Esophagus mucosa (tissue), 1 donor: ENCODE measurements at places on chromosomes 2 and 18.

GRCh38 chr2:138421315-138421970 is 80.1 kb upstream of the SPOPL start:
- peak; percentile 70 for ATAC-seq

- peak; percentile 65 for ATAC-seq
Measured at GRCh38 chr2:222652491-222653255, 3.2 kb downstream of the FARSB start.

- no peak for ATAC-seq
Measured at GRCh38 chr2:232571026-232571474, 20.6 kb downstream of the EIF4E2 start.

- no peak for ATAC-seq
Measured at GRCh38 chr18:68942230-68942629, 144.3 kb downstream of the CCDC102B start.

DNA sequence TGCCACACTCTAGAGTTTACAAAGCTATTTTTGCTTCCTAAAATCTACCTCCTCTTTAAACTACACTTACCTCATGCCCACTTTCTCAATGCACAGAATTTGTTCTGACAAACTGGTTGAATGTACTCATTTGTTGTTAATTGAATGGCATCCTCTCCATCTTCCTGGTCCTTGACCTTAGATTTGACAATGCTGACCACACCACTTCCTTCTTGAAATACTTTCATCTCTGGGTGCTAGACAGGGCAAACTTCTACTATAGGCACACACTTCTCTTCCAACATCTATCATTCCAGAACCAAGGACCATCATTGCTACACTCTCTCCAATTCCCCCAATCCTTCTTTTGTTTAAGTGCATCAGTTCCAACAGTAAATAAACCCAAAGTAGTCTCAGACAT is 22.3 kb downstream of the ARL5A start:
- no peak for ATAC-seq

GRCh38 chr2:183069174-183069573 is 9.4 kb upstream of the DUSP19 start:
- no peak for ATAC-seq

GRCh38 chr2:241852981-241853631 is 5.6 kb downstream of the PDCD1 start:
- no peak for ATAC-seq

GRCh38 chr18:39591649-39592048 is 2026.1 kb upstream of the CELF4 start:
- no peak for ATAC-seq

GRCh38 chr2:4898706-4899105 is 793.5 kb upstream of the SOX11 start:
- ATAC-seq, result no peak

DNA sequence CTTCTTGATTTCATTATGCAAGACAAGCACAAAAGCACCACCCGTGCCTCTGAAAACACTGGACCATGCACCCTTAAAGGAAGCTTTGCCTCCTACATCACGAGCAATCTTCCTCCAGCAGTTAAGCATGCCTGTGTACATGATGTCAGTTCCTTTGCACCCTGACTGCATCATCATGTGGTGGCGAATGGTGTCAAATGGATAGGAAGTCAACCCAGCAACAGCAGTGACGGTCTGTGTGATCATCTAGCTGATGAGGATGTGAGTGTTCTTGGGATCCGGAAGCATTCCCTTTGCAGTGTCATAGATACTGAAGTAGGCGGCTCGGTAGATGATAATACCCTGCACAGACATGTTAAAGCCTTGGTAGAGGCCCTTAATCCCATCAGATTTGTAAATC is 240.7 kb upstream of the FAM98A start:
- no peak for ATAC-seq

DNA sequence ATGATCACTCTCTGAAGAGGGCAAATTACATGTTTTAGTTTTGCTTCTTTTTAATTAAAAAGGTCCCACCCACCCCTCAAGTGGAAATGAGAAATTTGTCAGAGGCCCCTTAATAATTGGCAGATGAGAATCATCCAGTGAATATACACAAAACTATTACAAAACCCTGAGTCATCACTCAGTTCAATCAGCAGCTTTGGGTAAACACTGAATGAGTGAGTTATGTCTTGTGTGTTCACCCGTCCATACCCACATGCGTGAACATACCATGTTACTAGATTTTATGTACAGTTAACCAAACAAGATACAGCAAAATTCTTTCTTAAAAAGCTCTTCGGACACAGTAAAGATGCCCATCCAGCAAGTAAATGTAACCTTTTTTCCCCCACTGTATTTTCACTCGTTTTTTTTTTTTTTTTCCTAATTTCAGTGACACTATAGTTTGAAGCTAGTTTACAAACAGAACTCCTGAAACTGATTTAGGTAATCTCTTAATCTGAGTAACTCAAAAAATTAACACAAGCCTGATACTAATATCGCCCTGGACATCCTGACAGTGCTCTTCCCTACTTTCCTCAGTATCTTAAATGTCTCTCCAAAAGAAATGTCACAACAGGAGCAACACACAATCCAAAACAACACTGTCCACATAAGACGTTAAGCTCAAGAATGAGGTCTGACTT is 1.4 kb downstream of the PSME4 start:
- peak; percentile 77 for ATAC-seq

GRCh38 chr2:127415593-127416505 is 2.4 kb upstream of the PROC start:
- peak; percentile 85 for ATAC-seq

DNA sequence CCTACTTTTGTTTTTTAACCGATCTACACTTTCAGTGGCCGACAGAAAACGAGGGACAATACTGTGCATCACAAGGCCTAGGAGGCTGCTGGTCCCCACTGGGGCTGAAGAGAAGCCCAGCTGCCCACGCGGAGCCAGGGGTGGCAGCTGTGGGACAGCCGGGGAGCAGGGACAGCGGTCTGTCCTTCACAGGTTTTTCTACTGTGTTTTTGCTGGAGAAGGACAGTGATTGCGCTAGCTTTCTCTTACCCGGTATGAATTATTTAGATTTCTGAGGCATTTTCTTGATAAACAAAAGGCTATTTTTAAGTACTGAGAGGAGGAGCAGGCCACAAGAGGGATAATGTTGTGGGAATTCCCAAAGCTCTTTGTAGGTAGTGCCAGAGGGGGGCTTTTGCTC is 219.8 kb downstream of the ATAD2B start:
- ATAC-seq, result no peak

DNA sequence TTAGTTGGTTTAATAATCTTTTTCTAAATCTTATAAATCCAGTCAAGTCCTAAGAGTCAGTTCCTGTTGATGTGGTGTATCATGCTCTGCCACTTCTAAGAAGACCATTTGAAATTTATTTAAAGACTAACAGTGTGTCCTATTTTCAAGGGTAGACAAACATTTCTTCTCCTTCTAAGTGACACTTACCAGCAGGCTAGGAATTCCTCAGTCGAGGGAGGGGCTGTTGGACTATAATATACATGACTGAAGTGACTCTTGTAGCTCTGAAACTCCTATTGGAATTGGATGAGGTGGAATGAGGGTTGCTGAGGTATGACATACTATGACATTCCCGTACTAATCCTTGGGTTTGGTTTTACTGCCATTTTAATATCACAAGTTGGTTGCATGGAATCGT is 30.6 kb downstream of the ITGB6 start:
- ATAC-seq, result no peak

DNA sequence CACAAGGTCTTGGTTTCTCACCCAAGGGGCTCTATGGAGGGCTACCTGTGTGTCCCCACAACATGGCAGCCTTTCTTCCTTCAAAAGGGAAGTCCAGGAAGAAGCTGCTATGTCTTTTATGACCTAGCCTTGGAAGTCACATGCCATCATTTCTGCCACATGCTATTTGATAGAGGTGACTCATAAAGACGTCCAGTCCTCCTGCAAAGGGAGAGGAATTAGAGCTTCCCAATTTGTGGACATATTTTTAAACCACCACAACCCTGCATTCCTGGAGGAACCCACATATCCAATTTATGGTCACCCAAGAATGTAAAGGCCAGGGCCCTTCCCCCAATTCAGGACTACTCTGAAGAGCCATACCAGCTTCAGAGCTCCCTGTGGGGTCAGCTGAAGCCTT is 246.2 kb downstream of the CYP26B1 start:
- no peak for ATAC-seq

- ATAC-seq, result peak; percentile 88
Measured at GRCh38 chr2:102514061-102514785, 41.2 kb downstream of the SLC9A4 start.

- ATAC-seq, result no peak
Measured at GRCh38 chr18:46040747-46041104, 31.3 kb downstream of the PSTPIP2 start.

DNA sequence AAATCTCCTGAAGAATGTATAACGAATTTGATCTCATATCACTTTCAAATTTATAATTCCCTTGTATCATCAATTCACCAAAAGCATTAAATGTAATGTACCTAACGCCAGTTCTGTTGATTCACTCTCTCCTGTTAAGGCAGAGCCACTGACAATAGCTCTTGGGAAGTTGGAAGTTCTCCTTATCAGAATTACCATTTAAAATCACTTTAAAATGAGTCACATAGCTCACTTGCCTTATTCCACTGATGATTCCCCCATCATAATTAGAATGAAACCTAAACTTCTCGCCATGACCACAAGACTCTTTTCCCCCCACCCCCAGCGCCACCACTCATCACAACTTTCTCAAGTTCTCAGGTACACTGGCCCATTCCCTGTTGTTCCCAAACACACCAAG is 117.1 kb downstream of the PID1 start:
- ATAC-seq, result no peak

- peak; percentile 62 for ATAC-seq
Measured at GRCh38 chr2:29114946-29115609, at the start of gene CLIP4. TSS of gene CLIP4 (plus strand) at chr2:29115415. CDS start at chr2:29121389, 5,974 bp downstream.

DNA sequence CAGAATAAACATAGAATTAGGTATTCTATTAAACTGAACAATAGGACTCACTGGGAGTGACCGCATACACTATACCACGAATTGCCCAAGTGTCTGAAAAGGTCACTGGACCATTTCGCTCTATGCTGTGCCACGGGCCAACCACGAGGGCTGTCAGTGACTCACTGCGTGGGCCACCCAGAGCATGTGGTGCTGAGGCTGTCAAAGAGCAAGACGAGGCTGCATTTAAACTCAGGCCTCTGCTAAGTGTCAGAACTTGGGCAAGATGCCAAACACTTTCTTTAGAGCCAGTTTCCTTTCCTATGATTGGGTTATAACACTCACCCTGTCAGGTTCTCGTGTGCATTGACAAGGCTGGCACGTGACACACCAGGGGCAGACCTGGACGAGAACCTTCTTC is 97.5 kb downstream of the SH3YL1 start:
- no peak for ATAC-seq

DNA sequence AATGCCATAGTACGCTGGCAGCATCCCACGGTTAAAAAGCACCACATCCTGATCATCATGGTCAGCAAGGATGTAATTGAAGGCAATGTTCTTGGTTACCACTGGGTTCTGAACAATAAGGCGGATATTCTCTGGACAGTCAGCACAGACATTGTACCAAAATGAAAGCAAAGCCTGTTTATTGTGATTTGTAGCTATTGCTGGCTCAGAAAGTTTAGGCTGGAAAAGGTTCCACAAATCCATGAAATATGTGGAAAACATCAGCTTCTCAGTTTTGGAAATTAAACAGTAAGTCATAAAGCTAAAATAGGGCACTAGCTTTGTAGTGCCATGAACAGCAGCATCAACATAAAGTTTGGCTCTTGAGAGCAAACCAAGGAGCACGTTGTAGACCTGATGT is 52.2 kb downstream of the C2orf74 start:
- ATAC-seq, result no peak

DNA sequence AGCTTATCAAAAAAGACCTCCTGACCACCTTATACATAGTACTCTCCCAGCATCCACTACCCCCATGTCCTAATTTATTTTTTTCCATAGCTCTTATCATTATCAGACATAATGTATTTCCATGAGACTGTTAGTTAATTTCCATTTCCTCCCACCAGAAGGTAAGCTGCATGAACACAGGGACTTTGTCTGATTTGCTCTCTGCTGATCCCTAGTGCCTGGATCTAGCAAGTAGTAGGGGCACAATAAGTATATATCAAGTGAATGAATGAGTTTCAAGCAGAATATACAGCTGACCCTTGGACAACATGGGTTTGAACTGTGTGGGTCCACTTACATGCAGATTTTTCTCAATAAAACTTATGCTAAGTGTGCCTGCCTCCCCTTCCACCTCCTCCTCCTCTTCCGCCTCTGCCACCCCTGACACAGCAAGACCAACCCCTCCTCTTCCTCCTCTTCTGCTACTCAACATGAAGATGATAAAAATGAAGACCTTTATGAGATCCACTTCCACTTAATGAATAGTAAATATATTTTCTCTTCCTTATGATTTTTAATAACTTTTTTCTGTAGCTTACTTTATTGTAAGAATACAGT is 53.8 kb downstream of the CTAGE1 start:
- ATAC-seq, result peak; percentile 13

DNA sequence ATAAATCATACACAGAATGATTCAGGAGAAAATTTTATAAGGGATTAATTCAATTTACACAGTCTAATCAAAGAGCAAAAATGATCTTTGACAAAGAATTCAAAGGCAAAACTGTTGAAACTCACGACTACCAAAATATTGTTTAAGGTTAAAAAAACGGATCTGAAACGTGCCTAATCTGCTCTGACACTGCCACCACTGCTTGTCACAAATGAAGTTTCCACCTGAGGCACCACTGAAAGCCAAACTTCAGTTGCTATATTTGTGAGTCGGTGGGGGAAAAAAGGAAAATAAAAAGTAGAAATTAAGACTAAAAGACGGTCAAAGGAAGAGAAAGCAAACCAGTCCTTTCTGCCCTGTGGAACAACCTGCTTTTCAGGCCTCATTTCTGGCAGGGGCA is 140.6 kb upstream of the DNMT3A start:
- ATAC-seq, result no peak

DNA sequence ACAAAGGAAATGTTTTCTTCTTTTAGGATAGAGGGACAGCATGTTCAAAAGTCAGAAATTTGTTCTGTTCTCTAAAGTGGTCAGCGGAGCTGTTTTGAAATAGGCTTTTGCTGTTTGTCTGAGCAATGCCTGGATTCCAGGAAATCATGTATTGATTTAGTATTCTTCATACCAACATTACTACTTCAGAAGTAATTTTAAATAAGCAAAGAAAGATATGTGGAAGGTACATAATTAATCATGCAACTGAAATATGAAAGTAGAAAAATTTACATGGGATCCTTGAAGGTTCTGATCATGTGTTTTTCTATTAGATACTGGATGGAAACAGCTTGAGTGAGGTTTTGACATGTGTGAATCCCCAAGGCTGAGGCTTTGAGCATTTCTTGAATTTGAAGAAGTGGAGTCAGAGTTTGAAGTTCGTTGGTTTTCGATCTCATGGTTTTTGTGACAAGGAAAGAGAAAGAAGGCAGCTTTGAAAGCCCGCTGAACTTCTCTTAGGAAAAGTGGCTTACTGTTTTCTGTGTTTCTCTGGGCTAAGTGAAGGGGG is 220.0 kb downstream of the LDLRAD4 start:
- no peak for ATAC-seq

- no peak for ATAC-seq
Measured at GRCh38 chr2:140356697-140357096, 1576.5 kb upstream of the NXPH2 start.

- no peak for ATAC-seq
Measured at GRCh38 chr2:30803281-30803680, 4.0 kb downstream of the CAPN13 start.

GRCh38 chr18:60053747-60054304 is 154.0 kb downstream of the PMAIP1 start:
- peak; percentile 100 for ATAC-seq
